ENCODE measurements at places on chromosomes 3 and 15. TPM values are rescaled to one million over a fixed set of nuclear protein-coding genes. Genes with fewer than 3 reads are reported as not detected.

Gene WDR93
- 0.13 TPM for total RNA-seq

Gene FBXO40
- not detected for total RNA-seq

Gene TM4SF18
- 8.0 TPM for total RNA-seq

Gene GOLGA6B
- total RNA-seq, result not detected

Gene ADGRG7
- not detected for total RNA-seq

Gene SLC28A1
- not detected for total RNA-seq

Gene GOLGA8N
- total RNA-seq, result 6.4 TPM

Gene ITIH4
- 4.6 TPM for total RNA-seq

Gene COL6A5
- total RNA-seq, result not detected

Gene PSTPIP1
- total RNA-seq, result 7.7 TPM

Gene TMEM45A
- 8.7 TPM for total RNA-seq

Gene SLC12A1
- total RNA-seq, result not detected

Gene DHX30
- 54.4 TPM for total RNA-seq

Gene SHC4
- 2.1 TPM for total RNA-seq

Gene HDGFL3
- total RNA-seq, result 38.6 TPM
